ENCODE measurements at places on chromosomes 1 and 21.
A peak's percentile ranks its signal among the peaks of the same experiment; 100 is the strongest.

- no peak for DNase-seq
These were observed 10.0 kb downstream of the SLX9 start for GRCh38 chr21:44949779-44950198.

- DNase-seq: peak; percentile 16
These were observed 36.6 kb upstream of the NHLH2 start for GRCh38 chr1:115877511-115877910.

- no peak for DNase-seq
These were observed 22.9 kb downstream of the SIM2 start for GRCh38 chr21:36721817-36722216.

- DNase-seq: no peak
These were observed 19.9 kb downstream of the SGIP1 start for GRCh38 chr1:66553846-66554245.

- no peak for DNase-seq
These were observed 9.3 kb downstream of the SPRR2G start for GRCh38 chr1:153141377-153141776.

- DNase-seq: peak; percentile 24
These were observed 84.9 kb upstream of the CD1D start for GRCh38 chr1:158095737-158096335.

DNA sequence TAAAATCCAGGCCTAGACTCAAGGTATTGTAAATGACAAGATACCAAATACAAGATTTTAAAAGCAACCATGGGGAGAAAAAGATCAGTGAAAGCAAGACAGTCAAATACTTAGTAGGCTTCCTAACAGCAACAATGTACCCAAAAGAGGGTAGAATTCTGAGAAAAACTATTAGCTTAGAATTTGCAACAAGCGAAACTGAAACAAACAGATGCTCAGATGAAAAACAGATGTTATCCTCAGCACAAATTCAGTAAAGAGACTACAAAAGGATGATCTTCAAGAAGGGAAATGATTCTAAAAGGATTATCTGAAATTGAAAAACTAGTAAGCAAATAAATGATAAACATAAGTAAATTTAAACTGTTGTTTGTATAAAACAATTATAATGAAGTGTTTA lies 40.0 kb downstream of the PDC start:
- no peak for DNase-seq

- DNase-seq: no peak
These were observed 2.0 kb downstream of the PLXNA2 start for GRCh38 chr1:208242146-208242545.

DNA sequence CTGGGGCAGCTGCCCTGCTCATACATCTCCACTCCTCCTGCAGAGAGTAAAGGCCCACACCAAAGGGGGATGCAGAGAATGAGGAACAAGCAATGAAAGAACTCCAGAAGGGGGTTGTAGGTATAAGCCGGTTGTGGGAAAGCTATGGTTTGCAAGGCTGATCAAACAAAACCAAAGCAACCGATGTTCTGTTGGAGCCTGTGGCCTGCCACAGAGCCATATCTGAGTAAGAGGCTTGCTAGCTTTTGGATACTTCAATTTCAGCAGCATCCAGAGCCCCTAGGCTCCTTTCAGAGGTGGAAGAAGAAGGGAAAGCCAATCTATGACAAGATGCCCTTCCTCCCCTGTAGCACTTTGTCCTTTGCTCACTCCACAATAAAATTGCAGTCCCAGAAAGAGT lies 163.2 kb downstream of the RRAGC start:
- DNase-seq: no peak

GRCh38 chr1:212944229-212944901 lies 6.0 kb upstream of the VASH2 start:
- no peak for DNase-seq

DNA sequence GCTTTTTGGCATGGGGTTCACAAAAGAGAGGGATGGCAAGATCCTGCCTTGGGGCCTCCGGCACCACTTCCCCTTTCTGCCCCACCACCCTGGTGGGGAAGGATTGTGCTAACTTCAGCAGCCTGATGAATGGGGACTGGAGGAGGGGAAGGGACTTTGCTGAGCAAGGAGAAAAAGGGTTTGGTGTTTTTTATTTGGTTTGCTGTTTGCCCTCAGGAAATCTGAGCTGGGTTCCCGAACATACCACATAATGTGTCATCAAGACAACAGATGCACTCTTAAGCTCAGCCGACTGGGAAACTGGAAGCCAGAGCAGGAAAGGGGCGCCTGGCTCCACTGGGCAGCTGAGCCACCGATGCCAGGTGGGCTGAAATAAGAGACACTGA lies 19.8 kb downstream of the OLFML2B start:
- DNase-seq: no peak

DNA sequence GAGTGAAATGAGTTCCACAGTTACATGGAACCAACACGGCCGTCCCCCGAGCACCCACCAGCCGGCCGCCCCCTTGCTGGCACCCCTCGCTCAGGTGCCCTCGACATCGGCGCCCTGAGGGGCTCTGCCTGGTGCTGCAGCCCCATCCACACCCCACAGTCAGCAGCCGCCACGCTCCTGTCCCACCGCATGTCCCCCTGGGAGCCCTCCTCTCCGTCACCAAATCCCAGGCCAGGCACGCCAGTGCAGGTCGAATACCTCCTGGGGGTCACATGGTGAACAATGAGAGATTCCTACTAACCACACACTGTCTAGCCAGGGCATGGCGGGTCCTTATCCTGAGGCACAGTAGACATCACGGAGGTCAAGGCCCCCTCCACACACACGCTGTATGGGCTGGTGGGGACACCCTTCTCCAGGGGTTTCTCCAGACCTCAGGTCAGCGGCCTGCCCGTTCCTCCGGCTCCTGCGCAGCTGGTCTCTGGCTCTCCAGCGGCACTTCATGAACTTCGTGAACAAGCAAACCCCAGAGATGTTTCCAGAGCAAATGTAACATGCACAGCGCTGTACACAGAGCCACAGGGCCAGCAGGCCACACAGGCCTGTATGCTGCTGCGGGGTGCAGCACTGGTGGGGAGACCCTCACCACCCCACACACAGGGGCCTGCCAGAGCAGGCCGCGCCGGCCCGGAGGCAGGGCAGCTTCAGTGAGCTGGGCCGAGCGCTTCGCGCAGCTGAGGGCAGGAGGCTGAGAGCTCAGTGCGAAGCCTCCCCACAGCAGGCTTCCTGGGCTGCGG lies 21.8 kb downstream of the POFUT2 start:
- DNase-seq: no peak

Data from COR-L47 (cell line).